ENCODE measurements at places on chromosomes 7 and 10. TPM values are rescaled to one million over a fixed set of nuclear protein-coding genes. Genes with fewer than 3 reads are reported as not detected.

- DNase-seq = no peak
These were observed 4.0 kb upstream of the NKX2-3 start for GRCh38 chr10:99528494-99529441.

- no peak for DNase-seq
These were observed 298.7 kb upstream of the NFE2L3 start for GRCh38 chr7:25853314-25853713.

DNA sequence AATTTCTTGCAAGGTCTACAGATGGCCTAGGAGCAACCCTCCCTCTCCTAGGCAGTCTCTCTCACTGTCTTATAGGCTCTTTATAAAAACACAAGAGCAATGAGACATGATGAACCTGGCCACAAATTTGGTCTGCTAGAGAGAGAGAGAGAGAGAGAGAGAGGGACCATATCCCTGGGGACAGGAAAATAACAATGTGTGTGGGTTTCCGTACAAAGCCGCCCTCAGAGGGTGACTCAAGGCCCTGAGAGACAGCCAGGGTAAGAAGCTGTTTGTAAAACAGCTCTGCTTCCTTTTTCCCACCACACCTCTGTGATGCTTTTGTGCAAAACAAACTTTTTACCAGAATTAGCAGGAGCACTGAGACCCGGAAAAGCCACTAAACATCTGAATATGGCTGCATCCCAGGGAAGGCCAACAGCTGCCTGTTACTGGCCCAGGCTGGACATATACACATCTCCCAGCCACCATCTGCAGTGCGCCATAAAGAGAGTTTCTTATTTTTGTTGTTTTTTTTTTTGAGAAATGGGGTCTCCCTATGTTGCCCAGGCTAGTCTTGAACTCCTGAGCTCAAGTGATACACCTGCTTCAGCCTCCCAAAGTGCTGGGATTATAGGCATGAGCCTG, 18.4 kb downstream of the GIMAP5 start:
- DNase-seq = no peak

GRCh38 chr7:105028004-105028403, 14.0 kb downstream of the KMT2E start:
- no peak for DNase-seq

DNA sequence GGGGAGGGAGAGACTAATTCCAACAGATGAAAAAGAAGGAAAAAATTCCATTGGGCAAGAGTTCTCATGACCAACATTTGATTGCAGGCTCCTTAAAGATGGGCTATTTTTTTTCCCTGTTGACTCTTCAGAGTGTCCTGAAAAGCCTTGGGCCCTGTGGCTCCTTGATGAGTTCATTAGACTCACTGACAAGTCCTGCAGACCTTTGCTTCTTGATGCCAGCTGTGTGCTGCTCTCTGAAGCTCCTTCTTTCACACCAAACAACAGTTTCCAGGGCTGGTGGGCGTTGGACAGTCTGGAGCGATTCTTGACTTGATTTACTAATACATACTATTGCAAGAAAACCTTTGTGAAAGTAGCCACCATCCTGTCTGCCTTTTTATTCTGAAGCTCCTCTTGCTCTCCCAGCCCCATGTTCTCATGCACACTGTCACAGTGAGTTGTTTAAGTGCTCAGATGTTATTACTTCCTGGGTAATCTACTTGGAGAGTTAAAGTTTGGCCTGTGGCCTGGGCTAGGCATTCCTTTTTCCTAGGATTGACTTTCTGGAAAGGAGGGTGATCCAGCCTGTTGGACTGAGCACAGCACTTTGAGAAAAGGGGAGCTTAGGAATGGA, 250.3 kb downstream of the PTEN start:
- no peak for DNase-seq

GRCh38 chr7:157004521-157005455, 5.7 kb downstream of the MNX1 start:
- peak; percentile 58 for DNase-seq

DNA sequence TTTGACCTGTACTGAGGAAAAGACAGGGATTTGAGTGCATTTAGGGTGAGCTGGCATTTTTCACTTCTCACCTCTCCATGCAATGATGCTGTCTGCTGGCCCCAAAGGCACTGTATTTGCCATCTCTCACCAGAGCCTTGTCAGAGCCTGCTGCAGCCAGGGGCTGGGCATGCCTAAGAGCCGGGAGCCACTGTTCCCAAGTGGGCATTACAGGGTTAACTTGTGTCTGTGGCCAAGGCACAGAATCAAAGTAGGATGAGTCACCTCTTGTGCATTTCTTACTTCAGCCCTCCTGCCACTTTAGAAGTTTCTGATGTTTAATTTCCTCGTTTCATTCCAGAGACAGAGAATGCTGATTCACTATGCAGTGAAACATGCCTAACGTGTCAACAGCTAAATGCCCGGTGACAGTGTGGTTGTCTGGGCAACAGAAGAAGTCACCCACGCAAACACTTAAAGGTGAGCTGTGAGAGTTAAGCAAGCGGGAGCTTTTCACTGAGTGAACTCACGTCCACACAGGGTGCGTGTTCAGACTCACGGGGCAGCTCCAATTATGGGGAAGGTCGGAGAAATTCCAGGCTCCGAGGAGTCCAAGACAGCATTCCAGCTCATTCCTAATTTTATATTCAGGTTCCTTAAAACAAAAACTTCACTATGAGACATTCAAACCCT, 57.1 kb upstream of the IGFBP3 start:
- DNase-seq = no peak

- DNase-seq = no peak
These were observed 7.7 kb upstream of the CCDC172 start for GRCh38 chr10:116316503-116316902.

GRCh38 chr10:26801831-26802230, 58.9 kb downstream of the ABI1 start:
- DNase-seq = no peak

DNA sequence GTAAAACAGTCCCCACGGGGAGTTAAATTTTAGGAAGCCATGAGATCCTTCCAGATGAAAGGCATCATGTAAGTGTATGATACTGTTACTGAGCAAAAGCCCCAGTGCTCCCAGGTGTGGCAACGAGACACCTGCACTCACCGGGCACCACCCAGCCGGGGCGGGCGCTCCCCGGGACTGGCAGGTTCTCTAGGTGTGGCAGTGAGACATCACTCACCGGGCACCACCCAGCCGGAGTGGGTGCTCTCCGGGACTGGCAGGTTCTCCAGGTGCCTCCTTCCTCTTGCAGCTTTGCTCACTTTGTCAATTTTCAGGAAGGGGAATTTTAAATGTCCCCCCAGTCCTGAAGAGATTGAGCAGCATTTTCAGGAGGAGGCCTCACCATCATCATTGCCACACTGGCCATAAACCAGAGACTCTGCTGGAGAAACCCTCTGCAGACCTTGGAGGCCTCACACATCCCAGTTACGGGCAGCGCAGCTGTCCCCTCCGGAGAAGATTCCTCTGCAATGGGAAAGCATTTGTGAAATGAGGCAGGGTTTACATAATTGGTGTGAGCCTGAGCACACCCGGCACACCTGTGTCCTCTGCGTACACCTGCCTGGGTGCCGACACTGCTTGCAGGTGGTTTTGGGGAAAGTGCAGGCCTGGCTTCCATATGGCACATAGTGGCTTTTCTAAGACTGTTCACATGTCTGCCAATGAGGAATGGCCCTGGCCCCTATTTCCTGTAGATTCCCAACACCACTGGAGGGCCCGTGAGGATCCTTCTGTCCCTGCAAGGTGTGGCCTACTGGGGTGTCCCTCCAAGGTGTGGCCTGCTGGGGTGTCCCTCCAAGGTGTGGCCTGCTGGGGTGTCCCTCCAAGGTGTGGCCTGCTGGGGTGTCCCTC, 191.4 kb downstream of the EBF3 start:
- peak; percentile 46 for DNase-seq

GRCh38 chr7:82592416-82592815, 148.8 kb upstream of the CACNA2D1 start:
- DNase-seq = no peak

DNA sequence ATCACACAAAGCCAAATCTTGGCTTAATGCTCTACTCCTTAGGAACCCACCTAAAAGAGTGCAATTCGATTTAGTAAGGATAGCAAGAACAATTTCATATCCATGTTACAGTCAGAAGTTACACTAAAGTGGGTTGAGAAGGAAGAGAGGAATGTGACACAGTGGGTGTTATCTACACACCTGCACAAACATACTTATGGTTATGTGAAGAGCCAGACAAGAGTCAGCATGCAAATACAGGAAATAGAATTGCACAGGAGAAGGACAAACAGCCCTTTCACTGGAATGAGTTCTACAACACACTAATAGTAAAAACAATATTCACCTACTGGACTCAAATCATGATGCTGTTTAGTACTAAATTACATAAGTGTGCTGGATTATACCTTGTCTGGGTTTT, 262.8 kb downstream of the DGKB start:
- DNase-seq = no peak

The MOGAT3 gene
- total RNA-seq = not detected

GRCh38 chr7:132162556-132163144, 413.6 kb downstream of the PLXNA4 start:
- no peak for DNase-seq

- DNase-seq = no peak
These were observed 107.1 kb upstream of the GSDME start for GRCh38 chr7:24864214-24864817.

DNA sequence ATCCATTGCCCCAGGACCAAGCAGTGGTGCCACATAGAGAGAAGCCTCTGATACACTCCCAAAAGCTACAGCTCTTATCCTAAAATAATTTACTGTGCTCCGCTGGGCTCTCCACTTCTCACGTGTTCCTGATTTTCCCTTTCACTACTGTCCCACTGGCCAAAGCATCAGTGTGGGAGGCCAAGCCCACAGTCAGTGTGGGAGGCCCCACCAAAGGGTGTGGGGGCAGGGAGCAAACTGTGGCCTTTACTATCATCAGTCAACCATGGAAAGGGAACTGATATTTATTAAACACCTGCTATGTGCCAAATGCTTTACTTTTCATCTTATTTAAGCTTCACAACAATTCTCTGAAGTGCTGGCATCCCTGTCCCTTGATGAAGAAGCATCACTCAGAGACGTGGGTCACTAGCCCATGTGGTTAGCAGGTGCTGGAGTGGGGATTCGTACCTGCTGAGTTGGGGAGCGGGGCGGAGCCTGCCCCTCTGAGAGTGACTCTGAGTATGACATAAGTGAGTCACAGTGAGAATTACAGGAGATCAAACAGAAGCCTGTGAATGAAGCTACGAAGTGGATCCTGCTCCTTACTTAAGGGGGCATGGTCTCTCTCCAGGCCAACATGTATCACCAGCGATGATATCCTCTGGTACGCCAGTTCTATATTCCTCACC, 50.4 kb downstream of the PYROXD2 start:
- DNase-seq = no peak

DNA sequence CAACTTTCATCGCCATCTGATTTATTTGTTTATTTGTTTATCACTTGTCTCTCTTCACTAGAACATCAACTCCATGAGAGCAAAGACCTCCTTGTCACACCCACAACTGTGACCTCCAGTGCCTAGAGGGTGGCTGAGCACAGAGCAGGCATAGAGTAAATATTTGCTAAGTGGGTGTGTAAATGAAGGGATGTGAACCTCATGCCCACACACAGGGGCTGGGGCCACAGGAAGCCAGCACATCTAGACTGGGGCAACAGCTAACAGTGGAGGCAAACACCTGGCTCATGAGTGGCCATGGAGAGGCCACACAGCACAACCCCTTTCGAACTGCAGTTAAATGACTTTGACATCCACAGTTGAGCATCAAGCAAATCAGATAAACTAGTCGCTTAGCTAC, 39.8 kb downstream of the AKR1B1 start:
- no peak for DNase-seq

The ANXA8 gene
- 39.5 TPM for total RNA-seq

- no peak for DNase-seq
These were observed 19.3 kb upstream of the ING3 start for GRCh38 chr7:120931243-120931642.

DNA sequence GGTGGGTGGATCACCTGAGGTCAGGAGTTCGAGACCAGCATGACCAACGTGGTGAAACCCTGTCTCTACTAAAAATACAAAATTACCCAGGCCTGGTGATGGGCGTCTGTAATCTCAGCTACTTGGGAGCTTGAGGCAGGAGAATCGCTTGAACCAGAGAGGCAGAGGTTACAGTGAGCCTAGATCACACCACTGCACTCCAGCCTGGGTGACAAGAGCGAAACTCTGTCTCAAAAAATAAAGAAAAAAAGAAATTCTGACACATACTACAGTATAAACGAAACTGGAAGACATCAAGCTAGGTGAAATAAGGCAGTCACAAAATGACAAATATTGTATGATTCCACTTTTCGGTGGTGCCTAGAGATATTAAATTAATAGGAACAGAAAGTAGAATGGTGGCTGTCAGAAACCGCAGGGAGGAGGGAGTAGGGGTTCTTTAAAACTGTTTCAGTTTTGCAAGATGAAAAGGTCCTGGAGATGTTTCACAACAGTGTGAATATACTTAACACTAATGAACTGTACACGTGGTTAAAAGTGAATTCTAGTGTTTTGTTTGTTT, 23.2 kb downstream of the PILRA start:
- no peak for DNase-seq

- peak; percentile 64 for DNase-seq
These were observed 78.8 kb downstream of the INPP5A start for GRCh38 chr10:132616170-132616995.

The LIPJ gene
- not detected for total RNA-seq

The HOXA9 gene
- 1.2 TPM for total RNA-seq

The IKZF1 gene
- 41.4 TPM for total RNA-seq

DNA sequence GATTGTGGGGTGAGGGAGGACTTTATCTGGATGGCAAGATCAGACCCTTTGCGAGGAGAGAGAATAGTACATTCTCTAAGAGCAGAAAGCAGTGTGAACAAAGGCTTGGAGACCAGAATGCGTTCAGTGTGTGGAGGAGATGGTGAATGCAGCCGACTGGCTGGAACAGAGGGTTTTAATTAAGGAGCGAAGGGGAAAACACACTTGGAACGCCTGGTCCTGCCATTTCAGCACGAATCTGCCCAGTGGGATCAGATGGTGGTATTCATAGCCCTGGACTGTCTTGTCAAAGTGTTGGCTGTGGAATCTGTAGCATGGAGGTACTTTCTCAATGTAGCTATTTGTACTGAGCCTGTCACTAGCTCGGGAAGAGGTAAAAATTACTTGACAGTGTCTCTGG, 260.9 kb downstream of the SLC25A13 start:
- no peak for DNase-seq

DNA sequence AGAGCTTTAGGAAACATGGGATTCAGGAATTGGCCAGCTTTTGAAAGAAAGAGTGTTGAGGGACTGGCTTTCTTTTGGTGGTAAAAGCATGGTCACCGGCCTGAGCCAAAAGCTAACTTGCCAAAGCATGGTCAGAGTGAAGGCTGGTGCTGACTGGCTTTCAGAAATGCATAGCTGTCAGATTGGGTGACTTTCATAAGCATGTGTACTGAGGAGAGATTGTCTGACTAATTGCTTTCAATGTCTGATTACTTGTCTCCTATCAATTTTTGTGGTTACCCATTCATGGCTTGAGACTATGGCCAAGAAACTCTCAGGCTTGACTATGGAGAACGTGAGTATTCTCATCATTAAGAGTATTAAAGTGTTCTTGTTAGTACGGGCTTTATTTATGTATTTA, 28.2 kb downstream of the ZNF25 start:
- DNase-seq = no peak

DNA sequence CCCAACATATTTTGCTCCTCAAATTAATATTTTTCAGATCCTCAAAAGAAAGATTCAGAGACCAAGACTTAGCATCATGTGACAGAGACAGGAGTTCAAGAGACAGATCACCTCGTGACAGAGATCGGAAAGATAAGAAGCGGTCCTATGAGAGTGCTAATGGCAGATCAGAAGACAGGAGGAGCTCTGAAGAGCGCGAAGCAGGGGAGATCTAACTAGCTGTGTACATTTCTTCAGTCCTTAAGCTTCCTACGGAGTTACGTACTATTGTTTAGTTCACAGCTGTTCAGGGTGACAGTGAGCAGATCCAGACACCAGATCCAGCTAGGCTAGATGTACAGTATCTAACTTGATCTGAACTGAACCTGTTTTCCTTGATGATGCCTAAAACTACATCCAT, 61.3 kb downstream of the KLRG2 start:
- no peak for DNase-seq

Measured in upper lobe of right lung (tissue), 1 donor.